Activated CD4-positive, alpha-beta T cell treated with anti-CD3 and anti-CD28 coated beads, Interleukin-2, amount 10 ng/mL, durations not matched to agents 24 days and 14 days (primary cell): ENCODE measurements at places on chromosomes 16 and 17. TPM values are rescaled to one million over a fixed set of nuclear protein-coding genes. Genes with fewer than 3 reads are reported as not detected.

DNA sequence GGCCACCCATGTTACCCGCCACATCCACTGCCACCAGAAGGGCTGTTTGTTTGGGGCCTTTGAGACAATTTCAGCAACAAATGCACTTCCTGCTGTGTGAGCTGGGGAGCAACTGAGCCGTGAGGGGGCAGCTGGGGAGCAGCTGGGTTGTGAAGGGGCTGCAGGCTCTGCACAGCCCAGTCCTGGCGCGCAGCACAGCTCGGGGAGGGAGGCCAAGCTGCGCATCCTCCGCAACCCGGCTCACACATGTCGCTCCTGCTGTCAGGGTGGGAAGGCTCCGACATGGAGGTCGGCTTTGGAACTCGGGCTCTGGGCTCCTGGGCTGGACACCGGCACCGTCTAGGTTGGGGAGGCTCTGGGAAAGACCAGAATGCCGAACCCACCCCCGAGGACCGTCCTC, 53.6 kb downstream of the CBFA2T3 start:
- no peak for DNase-seq
- H3K4me1 ChIP-seq: peaks cover 4% of the 10 kb centered on the region
- H3K27ac ChIP-seq: no peak overlapping the region
- H3K4me3 ChIP-seq: no peak overlapping the region
- no peaks in the 10 kb centered on the region for H3K27me3 ChIP-seq

DNA sequence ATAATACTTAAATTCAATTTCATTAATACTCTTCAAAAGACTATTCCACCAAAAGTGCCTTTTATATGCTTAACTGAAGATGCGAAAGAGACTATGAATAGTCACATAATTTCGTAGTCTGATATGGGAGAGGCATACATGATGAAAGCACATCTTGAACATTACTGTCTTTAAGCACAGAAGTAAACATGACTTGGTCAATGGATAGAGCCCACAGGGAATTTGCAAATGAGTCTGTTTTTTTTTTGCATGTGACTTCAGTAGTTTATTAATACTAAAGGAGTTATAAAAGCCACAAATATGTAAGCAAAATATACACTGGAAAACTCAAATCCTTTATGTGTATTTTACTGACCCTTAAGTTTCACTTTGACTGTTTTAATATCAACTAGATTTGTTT, 15.9 kb downstream of the ADPRM start:
- peaks cover 57% of the 10 kb centered on the region for H3K36me3 ChIP-seq
- H3K4me3 ChIP-seq: no peak overlapping the region
- no peaks in the 10 kb centered on the region for H3K27me3 ChIP-seq
- H3K4me1 ChIP-seq: no peaks in the 10 kb centered on the region
- H3K27ac ChIP-seq: no peak overlapping the region

GRCh38 chr17:59315866-59316265, 15.6 kb upstream of the YPEL2 start:
- no peak overlapping the region for H3K27ac ChIP-seq
- no peak for DNase-seq
- H3K4me1 ChIP-seq: peaks cover 4% of the 10 kb centered on the region
- no peaks in the 10 kb centered on the region for H3K27me3 ChIP-seq
- H3K36me3 ChIP-seq: no peaks in the 10 kb centered on the region

The PLEKHH3 gene
- 0.77 and 1.1 TPM in 2 replicates for total RNA-seq

The FBXW10 gene
- 0.09 TPM in 2 replicates for total RNA-seq

The CCL1 gene
- total RNA-seq: 105 and 111 TPM in 2 replicates

DNA sequence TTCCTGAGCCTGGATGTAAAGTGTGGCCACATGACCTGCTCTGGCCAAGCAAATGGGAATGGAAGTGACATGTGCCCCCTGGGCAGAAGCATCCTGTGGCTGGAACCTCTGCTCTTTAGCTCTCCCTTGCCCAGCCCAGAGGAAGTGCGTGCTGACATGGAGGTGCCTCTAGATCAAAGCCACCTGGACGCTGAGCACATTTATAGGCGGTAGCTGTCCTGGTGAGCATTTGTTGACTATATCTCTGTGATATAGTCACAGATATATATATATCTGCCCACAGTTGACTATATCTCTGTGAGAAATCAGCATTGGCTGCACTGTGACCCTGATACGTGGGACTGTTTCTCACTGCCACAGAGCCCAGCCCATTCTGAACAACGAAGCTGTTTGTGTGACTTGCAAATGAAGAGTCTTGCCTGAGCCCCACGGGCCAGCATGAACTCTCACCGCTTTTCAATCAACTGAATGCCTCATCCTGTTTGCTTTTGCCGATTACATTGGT, 118.8 kb downstream of the C16orf95 start:
- no peak overlapping the region for H3K27ac ChIP-seq
- no peaks in the 10 kb centered on the region for H3K36me3 ChIP-seq
- H3K27me3 ChIP-seq: no peaks in the 10 kb centered on the region
- H3K4me1 ChIP-seq: peaks cover 2% of the 10 kb centered on the region
- no peak overlapping the region for H3K4me3 ChIP-seq

DNA sequence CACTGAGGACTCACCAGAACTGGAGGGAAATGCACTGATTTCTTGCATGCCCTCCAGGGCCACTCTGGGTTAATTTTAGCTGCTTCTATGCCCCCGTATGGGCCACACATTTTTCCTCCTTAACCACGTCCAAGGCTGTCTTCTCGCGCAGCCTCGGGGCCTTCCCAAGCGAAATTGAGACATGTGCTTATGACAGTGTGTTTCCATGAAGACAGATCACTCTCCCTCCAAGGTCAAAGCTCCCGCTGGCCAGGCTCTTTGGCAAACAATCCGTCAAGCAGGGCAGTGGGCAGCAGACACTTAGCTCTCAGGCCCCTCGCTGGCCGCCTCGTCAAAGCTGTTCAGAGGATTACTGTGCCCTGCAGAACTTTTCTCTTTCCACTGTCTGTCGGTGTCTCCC, 243.0 kb upstream of the N4BP1 start:
- no peaks in the 10 kb centered on the region for H3K4me1 ChIP-seq
- no peak overlapping the region for H3K4me3 ChIP-seq
- no peak for DNase-seq
- no peaks in the 10 kb centered on the region for H3K36me3 ChIP-seq
- no peak overlapping the region for H3K27ac ChIP-seq

DNA sequence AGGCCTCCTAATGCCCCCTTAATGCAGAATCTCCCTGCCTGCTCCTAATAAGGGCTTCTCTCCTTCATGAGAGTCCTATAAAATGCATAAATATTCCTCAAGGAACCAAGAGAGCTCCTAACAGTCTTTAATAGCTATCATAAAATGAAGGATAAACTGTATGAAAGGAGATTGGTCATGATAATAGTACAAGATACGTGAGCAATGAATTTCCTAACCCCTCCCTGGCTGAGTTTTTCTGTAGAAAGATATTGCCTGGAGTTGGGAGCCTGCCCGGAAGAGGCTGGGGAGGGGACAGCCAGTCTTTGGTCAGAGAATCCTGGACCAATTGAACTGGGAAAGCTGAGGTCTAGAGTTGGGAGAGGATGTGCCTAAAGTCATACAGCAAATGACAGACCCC, 321.9 kb upstream of the CDH5 start:
- no peaks in the 10 kb centered on the region for H3K36me3 ChIP-seq
- H3K4me3 ChIP-seq: no peak overlapping the region
- DNase-seq: no peak
- H3K4me1 ChIP-seq: no peaks in the 10 kb centered on the region
- peaks cover 2% of the 10 kb centered on the region for H3K27me3 ChIP-seq

DNA sequence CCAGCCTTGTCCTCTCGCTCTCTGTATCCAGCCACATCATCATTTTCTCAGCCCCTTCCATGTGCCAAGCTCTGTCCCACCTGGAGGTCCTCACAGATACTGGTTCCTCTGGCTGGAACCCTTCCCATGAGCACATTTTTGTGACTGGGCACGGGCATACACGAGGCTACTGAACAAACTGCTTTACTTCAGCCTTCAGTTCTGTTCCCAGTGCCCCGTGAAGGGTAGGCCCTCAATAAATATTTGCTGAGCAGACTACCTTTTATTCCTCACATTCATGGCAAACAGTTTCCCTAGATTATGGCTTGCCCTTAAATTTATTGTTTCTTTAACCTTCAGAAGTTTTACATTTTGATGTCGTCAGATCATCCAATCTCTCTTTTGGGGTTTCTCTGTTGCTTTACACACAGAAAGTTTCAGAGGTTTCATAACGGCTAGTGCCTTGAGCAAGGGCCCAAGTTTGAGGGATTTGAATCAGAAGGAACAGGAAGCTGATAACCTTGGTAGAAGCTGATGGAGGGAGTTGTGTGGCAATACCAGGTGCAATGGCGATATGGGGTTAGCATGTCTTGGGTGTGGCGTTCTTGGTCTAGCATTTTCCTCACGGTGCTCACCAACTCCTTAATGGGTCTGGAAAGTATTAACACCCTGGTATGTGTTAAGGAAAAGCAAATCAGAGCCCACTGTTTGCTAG, 27.8 kb downstream of the TMEM92 start:
- DNase-seq: no peak
- peaks cover 19% of the 10 kb centered on the region for H3K4me1 ChIP-seq
- H3K36me3 ChIP-seq: no peaks in the 10 kb centered on the region
- no peak overlapping the region for H3K4me3 ChIP-seq

DNA sequence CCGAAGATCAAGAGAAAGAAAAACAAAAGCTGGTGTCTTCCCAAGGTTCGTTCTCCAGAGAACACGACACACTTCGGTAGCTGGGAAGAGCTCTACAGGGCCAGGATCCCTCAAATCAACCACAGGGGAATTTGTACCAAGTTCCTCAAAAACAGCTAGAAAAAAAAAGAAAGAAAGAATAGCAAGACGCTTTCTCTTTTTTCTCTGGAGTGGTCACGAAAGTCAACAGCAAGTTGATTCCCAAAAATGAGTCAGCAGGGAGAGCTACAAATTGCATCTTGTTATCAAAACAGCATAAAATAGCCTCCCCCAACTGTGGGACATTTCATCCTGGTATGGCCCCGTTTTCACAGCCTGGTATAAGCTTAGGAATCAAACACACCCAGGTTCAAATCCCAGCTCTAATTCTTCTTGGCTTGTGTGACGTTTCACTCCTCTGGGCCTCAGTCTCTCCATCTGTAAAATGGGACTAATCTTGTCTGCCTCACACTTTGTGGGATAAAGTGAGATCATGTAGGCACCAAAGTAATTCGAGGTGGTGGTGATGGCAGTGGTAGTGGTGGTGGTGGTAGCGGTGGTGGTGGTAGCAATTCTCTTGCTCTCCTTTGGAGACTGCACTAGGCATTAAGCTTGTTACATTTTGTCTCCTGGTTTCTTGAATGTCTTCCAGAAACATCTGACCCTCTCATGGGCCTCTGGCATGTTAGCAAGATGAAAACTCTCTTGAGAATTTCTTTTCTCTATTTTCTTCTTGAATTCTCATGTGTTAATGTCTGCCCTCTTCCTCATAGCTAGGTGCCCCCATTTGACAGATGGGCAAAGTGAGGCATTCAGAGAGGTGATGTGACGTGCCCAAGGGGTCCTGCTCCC, 988 bp upstream of the IL21R start:
- peaks cover 37% of the 10 kb centered on the region for H3K4me1 ChIP-seq
- DNase-seq: no peak
- peak overlapping the region; percentile 97 for H3K27ac ChIP-seq
- H3K36me3 ChIP-seq: peaks cover 38% of the 10 kb centered on the region
- H3K27me3 ChIP-seq: no peaks in the 10 kb centered on the region
- H3K4me3 ChIP-seq: peak overlapping the region; percentile 100

DNA sequence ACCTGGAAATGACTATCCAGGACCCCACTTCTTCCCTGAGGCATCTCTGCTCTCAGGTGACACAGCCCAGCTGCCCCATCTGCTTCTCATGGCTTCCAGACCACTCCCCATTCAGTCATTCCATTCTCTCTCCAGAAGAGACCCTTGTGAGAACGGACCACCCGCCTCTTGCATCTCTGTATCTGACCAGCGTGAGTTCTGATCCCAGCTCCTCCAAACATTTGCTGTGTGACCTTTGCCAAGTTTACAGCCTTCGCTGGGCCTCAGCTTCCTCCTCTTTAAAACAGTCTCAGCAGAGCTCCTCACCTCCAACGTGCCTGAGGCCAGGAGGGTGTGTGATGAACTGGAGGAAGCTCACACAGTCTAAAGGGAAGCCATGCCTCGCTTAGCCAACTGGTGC, 39.6 kb downstream of the C16orf82 start:
- peaks cover 2% of the 10 kb centered on the region for H3K4me1 ChIP-seq
- DNase-seq: no peak
- H3K27ac ChIP-seq: no peak overlapping the region

GRCh38 chr17:83056583-83057396, 22.6 kb upstream of the METRNL start:
- no peak for DNase-seq
- H3K27ac ChIP-seq: no peak overlapping the region
- no peak overlapping the region for H3K4me3 ChIP-seq
- H3K27me3 ChIP-seq: peaks cover 3% of the 10 kb centered on the region

The TMEM114 gene
- total RNA-seq: not detected in 2 replicates
